ENCODE measurements at places on chromosomes 12 and 14.

- DNase-seq: no peak
These were observed 1.6 kb downstream of the ZFYVE26 start for GRCh38 chr14:67814821-67815220.

DNA sequence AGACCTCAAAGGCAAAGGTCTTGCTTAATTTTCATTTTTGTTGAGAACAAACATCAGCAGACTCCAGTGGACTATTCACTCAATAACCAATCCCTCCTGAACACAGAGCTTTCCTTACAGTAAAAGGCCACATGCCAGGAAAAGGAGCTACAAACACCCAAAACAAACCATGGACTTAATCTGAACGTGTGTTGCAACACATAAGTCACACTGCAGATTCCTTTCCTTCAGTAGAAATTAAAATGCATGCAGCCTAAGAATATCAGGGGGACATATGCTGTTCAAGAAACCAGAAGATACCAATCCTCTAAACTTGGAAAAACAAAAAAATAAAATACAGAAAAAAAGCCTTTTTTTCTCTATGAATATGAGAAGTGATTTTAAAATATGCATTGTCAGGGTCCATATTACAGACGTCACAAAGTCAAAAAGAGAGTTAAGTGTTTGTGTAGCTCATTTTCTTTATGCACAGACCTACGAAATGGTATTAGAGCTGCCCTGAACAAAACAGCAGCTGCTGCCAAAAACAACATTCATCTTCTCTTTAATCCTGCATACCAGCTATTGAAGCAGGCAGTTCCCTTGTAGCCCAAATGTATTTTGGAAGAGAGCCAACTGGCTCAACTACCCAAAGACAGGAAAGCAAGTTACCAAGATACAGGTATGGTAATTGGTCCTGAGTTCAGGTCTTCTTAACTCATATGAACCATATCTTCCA, 26.2 kb downstream of the KITLG start:
- peak; percentile 86 for DNase-seq

DNA sequence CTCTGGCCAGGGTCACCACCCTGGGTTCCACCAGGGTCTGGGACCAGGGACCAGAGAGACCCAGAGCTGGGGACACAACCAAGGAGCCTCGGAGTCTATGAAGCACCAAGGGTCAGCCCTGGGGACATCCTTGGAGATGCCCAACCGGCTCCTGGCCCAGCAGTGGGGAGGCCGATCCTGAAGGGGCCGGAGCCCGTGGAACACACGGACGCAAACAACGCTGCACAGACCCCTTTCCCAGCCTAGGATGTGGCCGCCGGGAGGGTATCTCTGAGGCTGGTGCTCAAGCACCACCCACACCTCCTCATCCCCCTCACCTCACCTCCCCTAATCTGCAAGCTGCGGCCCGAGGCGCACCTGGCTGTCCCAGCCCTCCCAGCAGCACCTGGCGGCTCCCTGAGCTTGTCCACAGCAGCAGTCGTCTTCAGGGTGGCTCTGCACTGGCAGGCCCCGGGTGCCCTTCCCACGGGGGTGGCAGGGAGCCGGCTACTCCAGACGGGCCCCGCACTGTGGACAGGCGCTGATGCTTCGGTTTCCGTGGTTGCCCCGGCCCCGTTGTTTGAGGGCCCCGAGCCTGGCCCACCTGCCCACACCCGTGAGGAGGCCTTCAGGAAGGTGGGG, 146.8 kb upstream of the C14orf180 start:
- DNase-seq: no peak

GRCh38 chr12:8698132-8698851, 501 bp downstream of the RIMKLB start:
- DNase-seq: no peak

DNA sequence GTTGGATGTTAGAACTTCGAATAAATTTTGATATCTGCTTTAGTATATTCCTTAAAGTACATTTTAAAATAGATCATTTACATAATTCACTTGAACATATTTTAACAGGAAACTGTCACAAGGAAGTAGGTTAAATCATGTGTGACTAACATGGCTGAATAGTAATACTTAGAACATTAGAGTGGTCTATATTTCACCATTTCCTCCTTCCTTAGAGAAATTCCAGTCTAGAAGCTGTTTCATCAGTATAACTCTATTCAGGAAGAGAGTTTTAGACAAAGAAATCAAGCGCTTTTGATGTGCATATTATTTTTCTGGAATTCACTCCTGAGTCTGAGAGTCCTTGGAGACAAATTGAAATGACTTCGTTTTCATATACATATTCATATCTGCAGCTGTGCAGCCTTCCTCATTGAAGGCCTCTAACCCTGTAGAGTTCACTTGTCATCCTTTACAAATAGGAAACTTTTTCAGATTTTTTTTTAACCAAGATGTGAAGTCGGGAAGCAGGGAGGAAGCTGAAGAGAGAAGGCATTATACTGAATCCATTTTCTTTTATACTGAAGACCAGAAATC, 28.4 kb downstream of the IRAK3 start:
- no peak for DNase-seq

DNA sequence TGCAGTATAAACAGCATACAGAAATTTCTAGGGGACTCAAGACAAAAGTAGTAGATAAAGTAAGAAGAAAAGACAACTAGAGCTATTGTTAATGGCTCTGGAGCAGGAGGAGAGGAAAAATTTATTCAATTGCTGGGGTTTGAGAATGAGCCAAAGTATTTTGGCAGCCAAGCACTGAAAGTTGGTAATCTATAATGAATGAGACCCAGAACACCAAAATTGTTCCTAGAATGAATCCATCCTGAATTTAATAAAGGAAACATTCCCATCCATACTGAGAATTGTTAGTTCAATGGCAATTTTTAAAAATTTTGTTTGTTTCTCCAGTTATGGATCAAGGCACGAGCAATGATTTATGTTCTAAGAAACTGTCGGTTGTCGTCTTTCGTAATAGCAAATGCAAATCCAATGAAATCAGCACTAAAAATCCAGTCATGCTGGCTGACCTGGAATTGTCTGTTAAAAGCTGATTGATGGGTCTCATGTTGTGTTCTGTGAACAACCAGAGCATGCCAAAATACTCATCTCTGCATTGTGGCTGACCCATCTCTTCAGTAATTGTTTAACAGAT, 170.9 kb upstream of the LMNTD1 start:
- no peak for DNase-seq

GRCh38 chr14:51210594-51210993, 29.5 kb upstream of the TMX1 start:
- DNase-seq: no peak

DNA sequence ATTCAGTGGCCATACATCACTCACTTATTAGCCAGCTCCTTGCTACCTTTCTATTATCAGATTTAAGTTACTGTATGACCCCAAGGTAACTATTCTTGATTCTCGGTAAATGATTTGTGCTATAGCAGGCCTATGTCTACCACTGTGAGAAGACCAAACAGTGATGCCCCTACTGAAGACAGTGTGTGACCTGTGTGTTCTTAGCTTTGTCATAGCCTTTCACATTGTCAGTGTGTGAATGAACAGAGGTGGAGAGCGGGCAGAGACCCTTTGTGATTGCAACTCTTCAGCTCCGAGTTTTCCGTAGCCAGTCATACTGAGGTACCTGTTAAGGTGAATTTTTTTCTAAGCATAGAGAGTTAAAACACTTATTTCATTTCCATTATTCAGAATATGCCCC, 294.0 kb downstream of the LRFN5 start:
- no peak for DNase-seq

DNA sequence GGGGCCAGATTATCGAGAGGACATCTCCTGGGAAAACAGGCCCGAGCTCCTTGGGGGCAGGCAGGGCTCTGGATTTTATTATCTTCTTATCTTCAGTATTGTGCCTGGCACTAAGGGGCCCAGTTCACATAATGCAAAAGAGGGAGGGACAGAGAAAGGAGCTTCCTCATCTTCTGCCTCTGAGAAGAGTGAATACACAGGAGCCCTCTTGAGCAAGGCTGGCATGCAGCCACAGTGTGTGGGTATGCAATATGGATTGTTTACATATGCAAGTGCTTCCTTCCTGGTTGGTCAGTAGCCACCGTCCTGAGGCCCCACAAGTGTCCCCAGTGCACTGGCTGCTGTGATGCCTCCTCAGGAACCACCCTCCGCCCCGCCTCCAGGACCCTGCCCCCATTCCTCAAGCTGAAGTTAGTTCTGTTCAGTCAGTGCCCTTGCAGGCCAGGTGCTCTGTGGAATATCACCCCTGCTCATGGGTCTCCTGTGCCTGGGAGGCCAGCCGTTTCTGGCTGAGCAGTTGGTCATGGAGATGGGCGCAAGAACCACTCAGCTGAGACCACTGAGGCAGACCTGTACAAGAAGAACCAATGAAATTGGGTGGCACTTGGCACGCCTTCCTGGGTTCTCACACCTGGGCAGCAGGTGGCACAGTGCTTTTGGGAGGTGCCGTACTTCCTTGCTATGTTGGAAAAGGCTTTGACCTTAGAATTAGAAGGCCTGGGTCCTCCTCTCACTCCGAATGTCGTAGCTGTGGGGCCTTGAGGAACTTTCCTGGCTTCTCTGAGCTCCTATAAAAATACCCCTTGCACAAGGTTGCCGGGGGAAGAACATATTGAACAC, 35.1 kb upstream of the ACTN1 start:
- DNase-seq: peak; percentile 1

DNA sequence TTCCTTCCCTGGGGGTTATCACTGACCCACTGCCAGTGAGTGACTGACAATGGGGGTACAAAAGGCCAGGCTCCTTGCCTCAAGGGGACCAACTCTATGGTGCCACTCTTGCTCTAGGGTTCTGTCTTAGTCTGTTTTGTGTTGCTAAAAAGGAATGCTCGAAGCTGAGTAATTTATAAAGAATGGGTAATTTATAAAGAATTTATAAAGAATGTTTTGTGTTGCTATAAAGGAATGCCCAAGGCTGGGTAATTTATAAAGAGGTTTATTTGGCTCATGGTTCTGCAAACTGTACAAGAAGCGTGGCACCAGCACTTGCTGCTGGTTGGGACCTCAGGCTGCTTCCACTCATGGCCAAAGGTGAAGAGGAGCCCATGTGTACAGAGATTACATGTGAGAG, 15.8 kb upstream of the RASSF8 start:
- no peak for DNase-seq

GRCh38 chr12:112178796-112179195, 53.4 kb downstream of the TRAFD1 start:
- DNase-seq: no peak

- DNase-seq: no peak
These were observed 51.8 kb downstream of the ZFYVE21 start for GRCh38 chr14:103767336-103767894.

GRCh38 chr12:121451961-121452339, 52.0 kb downstream of the RNF34 start:
- no peak for DNase-seq

GRCh38 chr12:25784669-25785068, 173.8 kb upstream of the RASSF8 start:
- no peak for DNase-seq

DNA sequence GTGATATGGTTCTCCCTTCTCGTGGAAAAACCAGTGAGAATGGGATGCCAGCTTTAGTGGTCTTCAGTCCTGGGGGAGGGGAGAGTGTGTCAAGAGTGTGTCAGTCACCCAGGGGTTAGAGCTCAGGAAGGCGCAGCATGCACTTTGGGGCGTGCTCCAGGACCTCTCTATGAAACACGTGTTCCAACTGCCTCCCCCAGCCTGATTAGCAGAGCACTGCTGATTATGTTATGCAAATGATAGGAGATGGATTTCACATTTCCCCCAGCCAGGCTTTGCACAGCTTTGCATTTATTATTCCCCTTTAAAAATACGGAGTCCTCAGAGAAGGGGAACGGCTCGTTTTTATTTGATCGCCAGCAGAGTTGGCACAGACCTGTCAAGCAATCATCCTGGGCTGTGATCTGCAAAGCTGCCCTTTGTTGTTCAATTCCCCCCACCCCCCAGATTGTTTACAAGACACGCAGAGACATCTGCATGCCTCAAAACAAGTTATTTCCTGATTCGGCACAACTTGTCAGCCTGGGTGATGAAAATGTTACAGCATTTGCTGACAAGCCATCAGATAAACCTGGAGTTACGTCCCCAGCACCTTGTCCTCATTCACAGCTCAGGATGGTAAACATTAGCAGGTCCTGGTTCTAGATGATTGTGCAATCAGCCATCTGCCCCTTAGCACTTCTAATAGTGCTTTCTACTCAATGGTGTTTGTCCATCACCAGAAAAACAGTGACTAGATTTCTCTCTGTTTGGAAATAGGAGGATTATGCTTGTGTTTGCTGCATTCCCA, 196.5 kb downstream of the NOVA1 start:
- DNase-seq: no peak

- DNase-seq: no peak
These were observed 15.6 kb downstream of the CLECL1 start for GRCh38 chr12:9717070-9717925.

- DNase-seq: no peak
These were observed 28.9 kb upstream of the PAPLN start for GRCh38 chr14:73208390-73208789.

DNA sequence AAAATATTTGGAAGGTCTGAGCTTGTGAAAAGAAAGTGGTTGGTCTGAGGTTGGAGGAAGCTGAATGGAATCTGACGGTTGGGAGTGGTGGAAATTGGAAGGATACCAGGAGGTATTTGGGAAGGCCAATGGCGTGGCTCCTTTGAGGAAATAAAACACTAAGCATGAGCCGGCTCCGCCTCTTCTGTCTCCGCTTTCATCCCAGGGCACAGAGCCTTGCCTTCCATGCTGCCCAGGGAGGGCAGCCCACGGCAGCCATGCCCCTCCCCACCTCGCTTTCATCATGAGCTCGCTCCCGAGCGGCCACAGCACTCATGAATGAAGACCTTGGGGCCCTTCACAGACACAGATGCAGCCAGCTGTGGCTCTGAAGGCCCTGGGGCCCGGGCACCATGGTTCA, 36.2 kb downstream of the HSP90AA1 start:
- DNase-seq: no peak

DNA sequence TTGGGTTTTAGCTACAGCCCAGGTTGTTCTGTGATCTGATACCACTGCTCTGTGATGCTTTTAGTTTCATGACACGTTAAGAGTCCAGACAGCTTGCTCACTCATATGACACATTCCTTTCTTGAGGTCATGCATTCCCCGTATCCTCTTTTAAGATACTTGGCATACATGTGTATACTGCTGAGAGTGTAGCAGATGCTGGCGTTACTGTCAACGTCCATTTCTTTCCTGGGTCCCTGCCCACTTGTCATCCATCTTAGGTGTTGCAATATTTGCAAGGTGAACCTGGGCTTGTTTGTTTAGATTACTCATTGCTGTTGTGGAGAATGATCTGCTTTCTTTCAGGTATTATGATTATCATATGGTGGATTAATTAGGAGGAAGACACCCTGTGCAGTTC, 9.1 kb upstream of the EMP1 start:
- DNase-seq: no peak

GRCh38 chr12:49889361-49890095, 14.2 kb downstream of the FAIM2 start:
- DNase-seq: no peak

GRCh38 chr14:98605043-98605442, 667.0 kb downstream of the BCL11B start:
- DNase-seq: no peak

- no peak for DNase-seq
These were observed 91.1 kb downstream of the CAPZA3 start for GRCh38 chr12:18828987-18829386.

Measured in COR-L47 (cell line).